ENCODE measurements at places on chromosomes 6 and 20.

DNA sequence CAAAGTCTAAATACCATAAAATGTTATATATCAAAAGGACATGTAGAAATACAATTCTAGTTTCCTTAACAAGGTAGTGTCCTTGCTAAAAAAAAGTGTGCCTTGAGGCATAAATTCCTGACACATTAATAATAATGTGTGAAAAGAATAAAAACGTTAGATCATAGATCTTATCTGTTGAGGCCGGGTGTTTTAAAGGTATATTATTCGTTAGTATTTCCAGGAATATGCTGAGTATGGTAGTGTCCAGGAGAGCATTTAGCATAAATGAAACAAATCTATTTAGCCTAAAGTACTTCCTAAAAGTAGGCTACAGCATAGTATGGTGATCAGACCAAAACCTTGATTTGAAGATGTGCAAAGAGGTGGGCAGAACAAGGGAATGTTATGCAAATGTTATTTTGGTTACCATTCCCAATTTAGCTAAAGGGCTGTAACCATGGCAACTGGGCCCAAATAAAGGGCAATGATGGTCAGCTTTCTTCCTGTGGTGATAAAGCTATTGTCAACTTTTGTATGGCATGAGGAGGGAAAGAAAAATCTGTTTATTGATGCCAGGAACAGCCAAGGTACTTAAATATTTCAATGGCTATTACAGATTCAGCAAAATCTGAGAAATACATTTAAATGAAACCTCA is 18.9 kb downstream of the MKKS start:
- no peak for DNase-seq

GRCh38 chr6:12602951-12603672 is 113.5 kb upstream of the PHACTR1 start:
- DNase-seq, result no peak

DNA sequence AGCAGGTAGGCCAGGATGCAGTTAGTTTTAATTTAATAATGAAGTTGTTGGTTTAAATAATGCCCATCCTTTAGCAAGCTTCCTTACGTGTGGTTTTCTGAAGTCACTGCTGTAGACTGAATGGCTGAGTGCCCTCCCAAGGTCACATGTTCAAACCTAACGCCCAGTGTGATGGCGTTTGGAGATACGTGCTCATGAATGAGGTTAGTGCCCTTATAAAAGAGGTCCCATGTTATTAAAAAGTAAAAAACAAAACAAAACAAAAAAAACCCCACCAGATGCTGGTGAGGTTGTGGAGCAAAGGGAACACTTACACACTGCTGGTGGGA is 16.3 kb downstream of the LRP11 start:
- DNase-seq, result no peak

DNA sequence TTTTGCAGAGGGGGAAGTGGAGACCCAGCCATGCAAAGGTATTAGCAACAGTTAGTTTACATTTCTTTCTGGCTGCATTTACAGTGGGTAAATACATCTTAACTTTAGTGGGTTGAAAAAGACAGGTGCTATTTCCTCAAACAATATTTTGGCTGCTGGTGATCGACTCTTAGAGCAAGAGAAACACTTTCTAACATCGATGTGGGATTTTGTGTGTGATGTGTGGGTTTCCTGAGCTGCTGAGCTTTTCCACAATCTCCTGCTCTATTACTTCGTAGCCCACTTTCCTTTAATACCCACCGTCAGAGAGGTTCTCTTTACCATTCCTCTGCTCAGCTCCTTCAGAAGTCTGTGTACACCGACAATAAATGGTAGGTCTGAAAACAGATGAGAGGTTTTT is 339.0 kb downstream of the NRN1 start:
- DNase-seq, result no peak

All from effector memory CD8-positive, alpha-beta T cell (primary cell).